ENCODE measurements at places on chromosomes 13 and 19.

DNA sequence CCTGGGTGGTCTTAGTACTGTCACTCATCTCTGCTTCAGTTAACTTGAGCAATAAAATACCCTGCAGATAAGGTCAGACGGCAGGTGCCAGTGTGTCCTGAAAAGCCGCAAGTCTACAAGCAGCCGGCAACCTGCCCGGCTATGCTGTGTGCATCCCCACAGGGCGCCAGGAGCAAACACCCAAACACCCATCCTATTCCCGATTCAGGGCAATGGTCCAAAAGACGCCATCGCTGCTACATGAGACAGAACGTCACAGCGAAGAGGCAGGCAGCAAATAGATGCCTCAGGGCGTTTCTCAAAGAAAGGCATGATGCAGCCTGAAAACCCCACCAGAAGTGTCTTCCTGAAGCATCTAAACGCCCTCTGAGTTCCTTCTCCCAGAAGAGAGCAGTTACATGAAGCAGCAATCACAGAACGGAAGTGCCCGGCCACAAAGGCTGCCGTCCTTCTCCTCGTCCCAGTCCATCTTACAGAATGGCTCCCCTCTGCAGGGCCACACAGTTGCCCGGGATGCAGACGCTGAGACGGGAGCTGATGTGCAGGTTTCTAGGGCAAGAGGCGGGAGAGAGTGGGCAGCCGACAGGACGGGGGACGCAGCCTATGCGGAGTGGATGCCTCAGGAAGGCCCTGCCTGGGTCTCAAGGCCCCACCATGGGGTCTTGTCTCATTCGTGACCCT lies 35.1 kb downstream of the RASA3 start:
- DNase-seq = no peak

DNA sequence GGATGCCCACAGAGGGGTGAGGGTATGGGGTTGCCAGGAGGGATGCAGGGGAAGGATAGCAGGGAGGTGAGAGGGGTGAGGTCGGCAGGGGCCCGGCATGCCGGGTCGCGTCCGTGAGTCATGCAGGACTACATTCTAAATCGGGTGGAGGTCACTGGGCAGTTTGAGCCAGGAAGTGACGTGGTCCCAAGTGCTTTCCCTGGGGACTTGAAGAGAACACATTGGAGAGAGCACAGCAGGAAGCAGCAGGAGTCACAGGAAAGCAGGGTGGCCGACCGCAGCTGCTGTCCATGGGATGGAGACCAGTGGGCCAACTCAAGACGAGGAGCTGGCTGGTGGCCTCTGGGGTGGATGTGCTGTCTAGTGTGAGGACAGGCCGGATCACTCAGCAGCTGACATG lies 92.0 kb upstream of the WASF3 start:
- DNase-seq = no peak

DNA sequence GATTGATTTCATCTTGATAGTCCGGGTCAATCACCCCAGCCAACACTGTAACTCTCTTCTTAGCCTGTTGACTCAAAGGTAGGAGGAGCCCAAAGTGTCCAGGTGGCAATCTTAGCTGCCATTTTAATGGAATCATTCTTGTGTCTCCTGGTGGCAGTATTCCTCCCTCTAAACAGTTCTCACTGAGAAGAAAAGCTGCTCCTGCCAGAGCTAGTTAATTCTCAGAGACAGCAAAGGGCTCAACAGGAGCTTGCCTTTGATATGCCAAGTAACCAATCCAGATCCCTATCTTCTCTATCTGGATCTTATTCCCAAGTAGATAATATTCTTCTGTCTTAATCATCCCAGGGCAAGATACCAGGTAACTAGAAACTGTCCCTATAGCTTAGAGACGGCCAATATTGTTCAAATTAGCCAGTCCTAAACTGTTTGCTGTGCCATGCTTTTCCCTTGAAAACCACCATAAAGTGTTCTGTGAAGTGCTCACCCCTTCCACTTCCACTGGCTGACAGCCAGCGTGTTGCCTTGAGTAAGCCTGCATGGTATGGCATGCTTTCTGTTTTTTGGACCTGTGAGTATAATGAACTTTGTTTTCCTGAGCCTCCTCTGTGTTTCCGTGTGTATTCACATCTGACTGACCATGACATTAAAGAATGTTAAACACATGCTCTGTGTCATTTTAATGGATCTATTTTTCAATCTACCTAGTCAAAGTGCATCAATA lies 463.7 kb upstream of the SLITRK5 start:
- DNase-seq = no peak

- no peak for DNase-seq
Measured at GRCh38 chr13:35826626-35827254, 304.4 kb downstream of the DCLK1 start.

DNA sequence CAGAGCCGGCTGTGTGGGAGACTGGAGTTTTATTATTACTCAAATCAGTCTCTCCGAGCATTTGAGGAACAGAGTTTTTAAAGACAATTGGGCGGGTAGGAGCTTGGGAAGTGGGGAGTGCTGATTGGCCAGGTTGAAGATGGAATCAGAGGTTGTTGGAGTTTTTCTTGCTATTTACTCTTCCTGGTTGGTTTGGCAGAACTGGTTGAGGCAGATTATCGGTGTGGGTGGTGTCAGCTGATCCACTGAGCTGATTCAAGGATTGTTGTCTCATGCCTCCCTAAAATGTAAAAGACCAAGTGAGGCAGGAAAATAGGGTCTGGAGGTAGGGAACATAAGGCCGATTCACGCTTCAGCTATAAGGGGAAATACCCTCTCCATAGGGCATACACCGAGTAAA lies 1.3 kb upstream of the TDRD12 start:
- no peak for DNase-seq
